CD8-positive, alpha-beta memory T cell (primary cell): ENCODE measurements at places on chromosomes 7 and 10. TPM values are rescaled to one million over a fixed set of nuclear protein-coding genes. Genes with fewer than 3 reads are reported as not detected.

COL1A2 gene
- not detected for polyA plus RNA-seq

AASS gene
- polyA plus RNA-seq: 2.1 TPM

KIF11 gene
- polyA plus RNA-seq: 1.0 TPM

CAV1 gene
- polyA plus RNA-seq: not detected

C10orf143 gene
- polyA plus RNA-seq: 24.6 TPM

SKIDA1 gene
- polyA plus RNA-seq: 0.20 TPM

SPDYE8 gene
- 0.16 TPM for polyA plus RNA-seq

CHAT gene
- not detected for polyA plus RNA-seq

TBX20 gene
- not detected for polyA plus RNA-seq

MKI67 gene
- polyA plus RNA-seq: 0.70 TPM

FZD1 gene
- not detected for polyA plus RNA-seq

TET1 gene
- polyA plus RNA-seq: 1.9 TPM

OR6V1 gene
- not detected for polyA plus RNA-seq

THSD7A gene
- polyA plus RNA-seq: not detected

HYAL4 gene
- polyA plus RNA-seq: not detected
